ENCODE measurements at places on chromosomes 2 and 18.

DNA sequence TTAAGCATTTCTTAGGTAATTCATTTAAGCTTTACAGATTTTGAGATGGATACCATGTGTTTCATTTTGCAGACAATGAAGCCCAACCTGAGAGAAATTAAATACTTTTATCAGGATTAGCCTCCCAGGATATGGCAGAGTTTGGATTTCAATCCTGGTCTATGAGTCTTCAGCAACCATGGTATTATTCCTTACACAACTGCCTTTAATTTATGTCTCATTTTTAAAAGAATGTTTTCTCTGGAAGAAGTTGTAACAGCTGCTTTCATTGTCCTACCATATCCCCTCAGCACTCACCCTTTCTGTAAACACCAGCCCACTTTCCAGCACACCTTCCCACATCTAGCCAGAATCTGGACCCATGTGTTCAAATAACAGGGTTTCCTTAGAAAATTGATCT lies 863.7 kb upstream of the VRK2 start:
- no peak for DNase-seq

- DNase-seq, result no peak
Measured at GRCh38 chr2:86139981-86140380, 33.9 kb downstream of the PTCD3 start.

- DNase-seq, result no peak
Measured at GRCh38 chr2:31037058-31037457, 101.2 kb downstream of the GALNT14 start.

DNA sequence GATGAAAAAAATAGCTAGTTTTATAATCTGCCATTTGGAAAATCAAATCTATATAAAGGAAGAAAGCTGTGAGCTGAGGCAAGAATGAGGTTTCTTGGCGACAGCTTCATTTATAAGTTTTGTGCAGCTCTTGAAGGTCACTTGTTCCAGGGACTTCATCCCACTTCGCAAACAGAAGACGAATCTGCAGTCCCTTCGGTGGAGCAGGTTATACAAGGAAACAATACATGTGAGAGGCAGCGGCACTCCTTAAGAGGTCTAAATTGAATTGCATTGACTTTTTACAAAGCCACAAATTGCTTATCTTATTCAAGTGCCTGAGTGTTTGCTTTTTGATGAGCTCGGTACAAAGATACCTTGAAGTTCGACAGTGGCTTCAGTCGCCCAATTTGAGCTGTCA lies 72.2 kb downstream of the C1QL2 start:
- no peak for DNase-seq

DNA sequence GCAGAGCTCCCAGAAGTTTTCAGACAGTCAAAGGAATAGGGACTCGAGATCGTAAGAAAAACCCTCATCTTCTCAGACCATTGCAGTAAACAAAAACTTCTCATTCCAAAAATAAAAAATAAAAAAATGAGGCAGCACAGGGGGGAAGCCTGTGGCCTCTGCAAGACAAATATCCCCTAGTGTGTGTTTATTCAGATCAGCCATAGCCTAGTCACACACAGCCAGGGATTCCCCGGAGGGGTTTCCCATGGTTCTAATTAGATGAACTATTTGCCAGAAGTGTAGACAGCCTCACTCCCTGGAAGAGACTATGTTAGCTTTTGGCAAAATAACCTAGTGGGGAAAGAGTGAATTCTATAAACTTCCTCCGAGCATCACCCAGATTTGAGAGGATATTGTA lies 122.9 kb upstream of the KLF7 start:
- no peak for DNase-seq

GRCh38 chr2:167196461-167197252 lies 308.4 kb downstream of the XIRP2 start:
- no peak for DNase-seq

GRCh38 chr2:96093528-96093927 lies 22.8 kb downstream of the ADRA2B start:
- peak; percentile 17 for DNase-seq

DNA sequence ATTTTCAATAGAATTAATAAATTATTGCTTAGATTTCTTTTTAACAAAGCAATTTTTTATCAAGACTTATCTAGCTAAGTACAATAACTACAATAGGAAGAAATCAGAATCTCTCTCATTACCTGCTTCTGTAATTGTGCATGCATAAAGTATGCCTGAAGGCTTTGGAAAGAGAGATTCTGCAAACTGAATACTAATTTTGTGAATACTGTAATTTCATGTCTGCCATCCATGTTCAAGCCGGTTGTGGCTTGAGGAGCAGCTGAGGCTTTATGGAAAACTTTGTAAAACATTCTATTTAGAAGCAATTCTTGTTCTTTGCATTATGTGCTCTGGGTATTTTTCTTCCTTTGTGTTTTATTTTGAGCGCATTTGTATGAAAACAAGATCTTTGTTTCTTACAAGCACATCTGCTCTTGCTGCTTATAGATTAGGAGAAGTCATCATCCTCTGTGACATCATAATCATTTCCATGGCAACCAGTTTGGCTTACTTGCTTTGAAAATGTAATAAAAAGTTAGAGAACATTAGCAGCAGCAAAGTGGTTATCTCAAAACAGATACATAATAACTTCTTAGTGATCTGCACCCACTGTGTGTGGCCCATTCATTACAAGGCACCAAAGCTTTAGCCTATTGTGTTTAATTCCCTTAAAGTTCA lies 16.0 kb upstream of the IKZF2 start:
- no peak for DNase-seq

DNA sequence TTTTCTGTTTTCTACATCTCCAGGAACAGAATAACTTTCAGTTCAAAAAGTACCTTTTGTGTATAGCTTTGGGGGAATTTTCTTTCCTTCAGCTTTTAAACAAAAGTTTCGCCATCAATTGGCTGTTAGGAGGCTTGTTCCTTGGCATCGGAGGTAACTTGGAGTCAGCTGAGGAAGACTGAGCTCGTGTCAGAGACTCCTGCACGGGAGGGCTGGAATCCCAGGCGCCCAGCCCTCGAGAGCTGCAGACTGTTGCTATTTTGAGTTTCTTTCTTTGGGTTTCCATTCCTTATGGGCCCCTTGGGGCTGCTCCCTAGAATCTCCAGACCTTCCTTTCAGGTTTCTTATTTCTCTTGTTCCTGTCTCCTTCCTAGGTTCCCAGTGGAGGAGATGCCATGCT lies 8.1 kb downstream of the EMILIN2 start:
- no peak for DNase-seq

- DNase-seq, result no peak
Measured at GRCh38 chr18:54284981-54285785, 15.9 kb downstream of the POLI start.

DNA sequence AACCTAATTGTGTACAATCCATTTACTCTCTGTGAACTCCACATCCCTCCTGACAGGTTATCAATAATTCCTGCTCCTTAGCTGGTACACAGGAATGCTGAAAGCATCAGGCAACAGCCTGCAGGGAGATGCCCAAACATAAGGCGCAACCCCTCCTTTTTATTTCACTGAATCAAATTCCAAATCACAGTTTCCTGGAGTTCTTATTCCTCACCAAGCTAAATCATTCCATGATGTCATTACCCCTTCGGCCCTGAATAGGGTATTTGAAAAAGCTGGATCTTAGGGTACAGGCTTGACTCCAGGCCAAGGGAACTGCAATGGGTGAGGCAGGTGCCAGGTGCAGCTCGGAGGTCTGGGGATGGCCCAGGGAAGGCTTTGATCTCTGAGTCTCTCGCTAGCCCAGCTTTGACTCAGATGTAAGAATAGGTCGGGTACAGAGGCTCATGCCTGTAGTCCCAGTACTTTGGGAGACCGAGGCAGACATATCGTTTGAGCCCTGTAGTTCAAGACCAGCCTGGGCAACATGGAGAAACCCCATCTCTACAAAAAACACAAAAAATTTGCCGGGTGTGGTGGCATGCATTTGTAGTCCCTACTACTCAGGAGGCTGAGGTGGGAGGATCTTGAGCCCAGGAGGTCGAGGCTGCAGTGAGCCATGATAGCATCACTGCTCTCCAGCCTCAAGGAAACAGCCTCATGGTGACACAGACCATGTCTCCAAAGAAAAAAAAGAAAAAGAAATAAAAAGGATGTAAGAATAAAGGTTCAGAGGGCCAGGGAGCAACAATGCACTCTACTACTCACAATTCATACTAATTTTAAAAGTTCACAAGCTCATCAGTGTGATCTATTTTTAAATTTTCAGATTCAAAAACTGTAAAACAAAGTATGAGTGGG lies 6.8 kb downstream of the FHL2 start:
- no peak for DNase-seq

DNA sequence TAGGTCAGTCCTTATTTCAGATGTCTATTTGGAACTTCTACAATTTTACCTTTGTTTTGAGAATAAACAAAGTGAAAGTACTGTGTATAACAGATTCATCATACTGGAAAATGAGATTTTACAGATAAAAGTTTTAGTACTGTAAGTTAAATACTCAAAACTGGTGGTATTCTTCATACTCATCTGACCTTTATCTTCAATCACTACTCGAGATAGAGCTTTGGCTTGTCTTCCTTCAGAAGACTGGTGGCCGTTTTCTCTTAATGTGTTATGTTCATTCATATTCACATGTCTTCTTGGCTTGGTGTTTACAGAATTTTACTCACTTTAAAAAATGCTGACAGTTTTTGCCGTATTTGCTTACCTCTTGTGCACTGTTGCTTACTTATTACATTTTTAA lies 2.1 kb downstream of the SPOPL start:
- no peak for DNase-seq

GRCh38 chr2:57893786-57894185 lies 152.8 kb upstream of the VRK2 start:
- no peak for DNase-seq

GRCh38 chr18:7230626-7231349 lies at the start of gene LRRC30:
TSS of gene LRRC30 (plus strand) at chr18:7231089. CDS start at chr18:7231139, 50 bp downstream.
- DNase-seq, result no peak
